Endodermal cell (in vitro differentiated cells): ENCODE measurements at places on chromosomes 5 and 9.

DNA sequence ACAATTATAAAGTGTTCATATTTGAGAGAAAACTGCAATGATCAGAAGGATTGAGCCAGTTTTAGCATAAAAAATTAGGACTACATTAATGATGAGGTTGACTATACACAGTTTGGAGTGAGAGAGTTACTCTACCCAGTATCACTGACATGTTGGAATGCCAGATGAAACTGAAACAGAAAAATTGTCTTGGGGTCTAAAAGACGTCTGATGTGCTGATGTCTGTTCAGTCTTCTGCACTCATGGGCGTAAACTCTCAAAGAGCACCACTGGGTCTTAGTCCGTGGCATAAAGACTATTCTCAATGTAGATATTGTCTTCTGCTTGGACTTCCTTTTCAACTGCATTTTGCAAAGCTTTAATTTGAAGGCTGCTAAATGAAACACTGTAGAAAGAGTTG lies 29.5 kb downstream of the HAVCR1 start:
- DNase-seq = no peak

DNA sequence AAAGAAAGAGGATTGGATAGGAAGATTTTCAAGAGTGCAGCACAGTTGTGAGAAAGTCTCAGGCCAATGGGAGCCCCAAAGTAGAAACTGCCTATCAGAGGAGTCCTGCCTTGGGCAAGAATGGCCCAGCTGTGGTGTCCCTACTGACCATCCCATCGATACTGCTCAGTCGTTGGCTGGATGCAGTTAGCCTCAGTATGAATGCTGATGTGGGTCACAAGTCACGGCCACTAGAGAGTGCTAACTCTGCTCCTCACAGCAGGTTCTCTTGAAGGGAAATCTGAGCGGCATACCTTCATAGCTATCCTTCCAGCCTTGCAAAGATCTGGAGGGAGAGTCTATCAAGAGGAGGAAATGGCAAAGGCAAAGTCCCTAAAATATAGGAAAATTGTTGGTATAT lies 11.6 kb upstream of the CETN3 start:
- peak; percentile 81 for DNase-seq

DNA sequence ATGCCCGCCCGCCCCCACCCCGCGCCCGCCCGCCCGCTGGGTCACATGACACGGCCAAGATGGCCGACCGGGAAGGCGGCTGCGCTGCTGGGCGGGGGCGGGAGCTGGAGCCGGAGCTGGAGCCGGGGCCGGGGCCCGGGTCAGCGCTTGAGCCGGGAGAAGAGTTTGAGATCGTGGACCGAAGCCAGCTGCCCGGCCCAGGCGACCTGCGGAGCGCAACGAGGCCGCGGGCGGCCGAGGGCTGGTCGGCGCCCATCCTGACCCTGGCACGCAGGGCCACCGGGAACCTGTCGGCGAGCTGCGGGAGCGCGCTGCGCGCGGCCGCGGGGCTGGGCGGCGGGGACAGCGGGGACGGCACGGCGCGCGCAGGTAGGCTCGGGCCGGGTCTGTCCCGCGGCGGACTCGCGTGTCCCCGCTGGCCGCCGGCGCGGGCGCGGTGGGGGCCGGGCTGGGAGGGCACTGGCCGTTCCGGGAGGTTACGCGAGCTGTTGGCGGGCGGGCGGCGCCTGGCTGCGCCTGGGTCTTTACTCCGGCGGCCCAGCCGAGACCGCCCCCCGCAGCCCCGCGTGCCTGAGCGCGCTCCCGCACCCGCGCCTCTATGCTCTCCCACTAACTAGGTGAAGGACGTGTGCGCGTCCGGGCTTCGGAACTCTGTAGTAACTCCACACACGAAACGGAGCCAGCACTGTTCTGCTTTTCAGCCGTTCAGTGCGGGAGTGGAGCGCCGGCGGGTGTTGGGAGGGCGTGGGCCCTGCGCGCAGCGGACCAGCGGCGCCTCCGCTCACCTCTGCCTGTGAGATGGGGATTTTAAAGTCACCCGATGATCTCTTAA lies at the start of gene RUFY1:
Gene RUFY1, plus strand, starts transcription at position 44 of the 832 bp plus-strand sequence. Its CDS starts 16 bp downstream, at position 60.
- peak; percentile 91 for DNase-seq

- no peak for DNase-seq
These were observed 23.0 kb upstream of the PPARGC1B start for GRCh38 chr5:149707097-149707496.

DNA sequence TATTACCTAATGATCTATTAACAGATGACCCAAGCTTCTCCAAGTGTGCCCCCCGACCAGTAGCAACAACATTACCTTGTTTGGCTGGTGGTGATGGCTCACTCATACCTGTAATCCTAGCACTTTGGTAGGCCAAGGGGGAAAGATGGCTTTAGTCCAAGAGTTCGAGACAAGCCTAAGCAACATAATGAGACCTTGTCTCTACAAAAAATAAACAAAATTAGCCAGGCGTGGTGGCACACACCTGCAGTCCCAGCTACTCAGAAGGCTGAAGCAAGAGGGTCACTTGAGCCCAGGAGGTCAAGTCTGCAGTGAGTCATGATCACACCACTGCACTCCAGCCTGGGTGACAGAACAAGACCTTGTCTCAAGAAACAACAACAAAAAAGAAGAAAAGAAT lies 62.9 kb downstream of the GCNT1 start:
- no peak for DNase-seq

DNA sequence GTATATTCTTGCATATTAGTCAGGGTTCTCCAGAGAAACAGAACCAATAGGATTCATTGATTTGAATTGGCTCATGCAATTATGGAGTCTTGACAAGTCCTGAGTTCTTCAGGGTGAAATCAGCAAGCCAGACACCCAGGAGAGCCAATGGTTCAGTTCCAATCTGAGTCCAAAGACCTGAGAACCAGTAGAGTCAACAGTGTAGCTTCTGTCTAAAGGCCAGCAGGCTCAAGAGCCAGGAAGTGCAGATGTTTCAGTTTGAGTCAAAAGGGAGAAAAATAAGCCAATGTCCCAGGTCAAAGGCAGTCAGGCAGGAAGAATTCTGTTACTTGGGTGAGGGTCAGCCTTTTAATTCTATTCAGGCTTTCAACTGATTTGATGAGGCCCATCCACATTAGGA lies 37.8 kb upstream of the ANKRD34B start:
- DNase-seq = no peak
